ENCODE measurements at places on chromosomes 1 and 21.

DNA sequence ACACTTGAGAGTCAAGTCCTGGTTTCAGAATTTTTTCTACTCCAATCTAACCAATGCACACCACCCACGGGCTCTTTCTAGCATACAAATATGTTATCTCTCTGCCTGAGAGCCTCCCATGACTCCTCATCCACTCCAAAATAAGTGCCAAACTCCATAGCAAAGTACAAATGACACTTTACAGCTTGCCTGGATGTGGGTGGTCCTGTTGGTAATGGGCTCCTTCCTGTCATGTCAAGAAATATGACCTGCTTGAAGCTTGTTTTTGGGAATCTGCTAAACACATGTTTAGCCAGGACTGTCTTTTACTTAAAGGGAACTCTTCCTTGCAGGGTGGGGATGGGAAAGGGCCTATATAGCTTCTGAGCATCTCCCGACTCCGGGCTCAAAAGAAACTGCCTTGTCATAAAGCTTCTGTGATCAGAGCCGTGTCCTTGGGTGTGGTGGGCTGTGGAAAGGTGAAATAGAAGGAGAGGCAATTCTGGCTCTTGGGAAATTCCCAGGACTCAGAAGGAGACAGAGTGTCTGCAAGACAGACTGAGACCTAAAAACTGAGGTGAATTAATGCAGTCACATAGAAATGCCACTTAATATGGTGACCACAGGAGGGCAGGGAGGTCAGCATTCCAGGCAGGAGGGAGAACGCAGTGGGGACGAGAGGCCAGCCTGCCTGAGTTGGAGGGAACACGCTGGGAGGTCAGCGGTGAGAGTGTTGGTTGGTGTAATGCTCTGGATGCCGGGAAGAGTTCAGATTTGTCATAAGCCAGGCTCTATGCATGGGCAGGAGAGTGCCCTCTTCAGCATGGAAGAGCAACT is 6.1 kb upstream of the IGFN1 start:
- no peak for DNase-seq

DNA sequence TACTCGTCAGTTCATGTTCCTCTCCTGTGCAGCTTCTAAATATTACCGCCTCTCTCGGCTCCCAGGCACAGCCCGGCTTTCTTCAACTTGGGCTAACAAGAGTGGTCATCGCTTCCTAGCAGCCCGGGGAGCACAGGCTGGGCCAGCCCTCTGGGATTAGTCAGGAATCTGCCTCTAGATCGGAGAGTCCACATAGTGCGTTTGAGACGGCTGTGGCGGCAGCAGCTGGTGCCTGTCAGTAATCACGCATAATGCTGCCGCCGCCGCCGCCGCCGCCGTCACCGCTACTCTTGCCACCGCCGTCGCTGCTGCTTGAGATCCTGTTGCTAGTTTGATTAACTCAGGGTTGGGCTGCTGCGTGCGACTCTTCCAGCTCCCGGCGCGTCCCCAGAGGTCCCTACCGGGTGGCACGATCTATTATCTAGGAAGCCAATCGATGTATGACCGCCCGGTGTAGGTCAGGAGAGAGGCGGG is at the start of gene RXRG:
TSS of gene RXRG (minus strand) at position 230 of the 474 bp plus-strand sequence. CDS start 233 bp downstream, outside the sequence.
- no peak for DNase-seq

DNA sequence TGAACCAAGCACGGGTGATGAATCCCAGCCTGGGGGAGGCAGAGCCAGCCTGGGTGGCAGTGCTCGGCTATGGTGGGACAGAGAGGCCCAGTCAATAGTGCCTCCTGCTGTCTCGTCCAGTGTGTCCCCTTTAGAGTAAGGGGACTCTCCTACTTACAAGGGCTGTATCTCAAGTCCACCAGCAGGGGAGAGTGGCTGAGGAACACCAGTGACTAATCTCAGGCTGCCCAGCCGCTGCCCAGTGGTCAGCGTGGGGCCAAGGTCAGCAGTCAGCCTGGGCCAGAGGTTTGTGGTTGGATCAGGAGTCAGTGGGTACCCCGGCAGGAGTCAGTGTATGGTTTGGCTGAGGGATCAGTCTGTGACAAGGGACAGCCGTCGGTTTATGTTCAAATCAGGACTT is 109.2 kb upstream of the RUNX3 start:
- DNase-seq: no peak

GRCh38 chr1:61620536-61620935 is 104.4 kb downstream of the TM2D1 start:
- no peak for DNase-seq

DNA sequence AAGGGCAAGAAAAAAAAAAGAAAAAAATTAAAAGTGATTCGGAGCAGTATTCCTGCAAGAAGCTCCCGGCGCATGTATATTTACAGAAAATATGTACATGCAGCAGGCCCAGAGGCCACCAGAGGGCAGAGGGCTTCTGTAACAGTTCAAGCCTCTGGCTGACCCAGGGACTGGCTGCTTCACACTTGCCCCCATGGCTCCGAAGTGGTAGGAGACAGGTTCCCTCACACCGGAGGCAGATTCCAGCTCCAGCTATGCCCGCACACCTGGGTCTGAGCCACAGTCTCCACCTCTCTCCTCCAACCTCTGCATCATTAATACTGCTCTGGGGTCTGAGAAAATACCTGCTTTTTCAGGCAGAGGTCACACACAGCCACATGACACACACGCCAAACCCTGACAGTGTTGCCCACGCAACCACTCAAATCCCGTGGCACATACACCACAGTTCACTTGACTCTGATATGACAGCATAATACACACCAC is 2.2 kb upstream of the ARHGAP30 start:
- DNase-seq: no peak

DNA sequence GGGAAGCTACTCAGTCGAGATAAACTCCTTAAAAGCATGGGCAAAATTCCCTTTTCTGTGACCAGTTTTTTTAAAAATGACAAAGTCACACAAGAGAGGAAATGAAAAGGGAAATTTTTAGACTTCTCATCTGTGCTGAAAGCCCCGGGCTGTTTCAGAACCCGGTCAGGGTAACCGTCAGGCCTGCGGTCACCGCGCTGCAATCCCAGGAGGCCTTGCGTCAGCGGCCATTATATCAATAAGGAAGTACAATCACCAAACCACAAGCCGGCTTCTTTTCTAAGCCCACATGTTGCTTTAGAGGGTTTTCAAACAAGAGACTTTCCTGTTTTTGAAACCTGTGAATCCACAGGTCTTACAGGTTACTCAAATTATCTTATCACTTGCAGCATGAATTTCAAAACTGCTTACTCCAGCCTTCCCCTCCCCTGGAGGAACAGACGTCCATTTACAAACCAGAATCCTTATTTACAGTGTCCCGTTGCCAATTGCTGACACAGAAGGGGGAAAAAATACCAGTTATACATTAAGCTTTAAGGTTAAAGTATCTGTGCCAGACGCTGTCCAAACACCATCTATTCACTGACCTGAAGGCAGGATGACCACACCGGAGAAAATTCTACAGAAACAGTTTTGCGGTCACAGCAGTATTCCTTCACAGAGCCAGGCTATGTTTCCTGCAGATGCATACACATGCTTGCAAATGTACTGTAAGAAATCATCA is 165.3 kb downstream of the TOMM20 start:
- peak; percentile 83 for DNase-seq

- DNase-seq: no peak
Measured at GRCh38 chr1:160606611-160607010, 27.3 kb upstream of the CD84 start.

GRCh38 chr1:182406012-182406411 is 5.5 kb upstream of the TEDDM1 start:
- DNase-seq: no peak

DNA sequence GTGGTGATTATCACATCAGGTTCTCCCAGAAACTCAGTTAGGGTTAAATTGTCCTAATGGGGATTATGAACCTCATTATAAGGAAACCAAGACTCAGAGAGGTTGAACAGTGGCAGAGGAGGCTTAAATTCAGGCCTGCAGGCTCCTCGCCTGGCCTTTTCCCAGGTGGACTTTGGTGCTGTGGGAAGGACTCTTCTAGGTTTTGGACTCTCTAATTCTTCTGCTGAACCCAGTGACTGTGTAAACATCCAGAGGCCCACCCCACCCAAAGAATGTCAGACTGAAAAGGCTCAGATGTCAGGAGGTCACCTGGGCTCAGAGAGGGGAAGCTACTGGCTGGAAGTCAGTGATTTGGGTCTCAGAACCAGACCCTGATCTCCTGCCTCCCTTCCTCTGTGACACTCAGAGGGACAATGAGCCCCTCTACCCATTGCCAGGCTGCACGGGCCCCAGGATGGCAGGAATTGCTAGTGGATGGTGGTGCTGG is 2.5 kb downstream of the ZNF362 start:
- no peak for DNase-seq

DNA sequence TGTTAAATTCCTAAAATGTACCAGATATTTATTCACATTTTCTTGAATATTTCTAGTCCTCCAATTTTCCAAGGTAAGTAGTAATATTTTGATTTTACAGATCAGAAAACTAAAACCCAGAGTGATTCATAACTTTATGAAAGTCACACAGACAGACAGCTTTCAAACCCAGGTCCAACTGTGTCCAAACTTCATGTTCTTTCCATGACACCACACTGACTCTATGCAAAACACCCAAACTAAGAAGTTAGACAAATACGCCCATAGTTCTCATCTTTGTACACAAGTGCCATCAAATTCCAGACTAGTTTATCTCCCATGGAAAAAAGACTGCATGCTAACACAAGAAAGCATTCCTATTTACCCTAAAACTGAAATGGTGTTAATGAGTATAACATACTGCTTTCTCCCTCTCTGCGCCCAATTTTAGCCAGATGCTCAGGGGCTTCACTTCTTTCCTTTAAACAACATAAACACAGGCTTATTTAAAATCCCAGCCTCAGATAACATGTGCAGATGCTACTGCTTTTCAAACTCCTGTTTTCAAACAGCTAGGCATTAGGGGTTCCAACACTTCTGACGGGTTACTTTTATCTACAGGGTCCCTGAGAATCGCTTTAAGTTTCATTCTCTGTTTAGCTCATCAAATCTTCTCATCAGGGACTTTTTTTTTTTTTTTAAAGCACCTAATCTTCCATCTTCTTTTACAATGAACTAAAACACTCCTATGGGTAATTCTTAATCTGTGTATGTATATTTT is 44.6 kb downstream of the WASF2 start:
- no peak for DNase-seq

GRCh38 chr1:24103879-24104278 is 8.1 kb downstream of the MYOM3 start:
- DNase-seq: no peak

- DNase-seq: no peak
Measured at GRCh38 chr1:26862781-26863684, at the start of gene SFN. Gene SFN (plus strand): TSS chr1:26863149. CDS start chr1:26863213, 64 bp downstream.

GRCh38 chr1:53163291-53163768 is 20.9 kb upstream of the SLC1A7 start:
- no peak for DNase-seq

DNA sequence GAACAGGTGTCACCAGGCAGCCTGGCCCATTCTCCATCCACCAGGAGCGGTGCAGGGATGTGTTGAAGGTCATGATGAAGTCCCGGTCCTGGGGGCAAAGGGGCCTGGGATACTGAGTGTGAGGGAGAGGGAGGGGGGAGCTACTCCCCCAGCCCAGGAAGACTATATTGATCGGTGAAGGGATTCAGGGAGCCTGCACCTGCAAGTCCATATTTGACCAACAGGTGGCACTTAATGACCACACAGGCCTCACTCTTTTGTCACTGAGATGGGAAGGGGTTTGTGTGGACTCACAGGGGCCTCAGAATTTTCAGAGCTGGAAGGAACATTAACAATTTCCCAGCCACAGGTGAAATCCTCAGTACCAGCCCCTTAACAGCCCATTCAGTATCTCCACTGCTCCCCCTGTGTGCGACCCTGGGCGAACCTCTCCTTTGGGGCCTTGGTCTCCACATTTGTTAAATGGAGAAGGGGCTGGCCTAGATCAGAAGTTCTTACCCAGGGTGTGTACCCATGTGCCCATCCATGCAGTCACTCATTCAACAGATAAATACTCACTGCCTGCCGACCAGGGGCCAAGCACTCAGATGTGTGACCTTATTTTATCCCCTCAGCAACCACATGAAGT is 55.6 kb downstream of the NKAIN1 start:
- no peak for DNase-seq

GRCh38 chr1:62381831-62382657 is 54.8 kb upstream of the USP1 start:
- DNase-seq: no peak

DNA sequence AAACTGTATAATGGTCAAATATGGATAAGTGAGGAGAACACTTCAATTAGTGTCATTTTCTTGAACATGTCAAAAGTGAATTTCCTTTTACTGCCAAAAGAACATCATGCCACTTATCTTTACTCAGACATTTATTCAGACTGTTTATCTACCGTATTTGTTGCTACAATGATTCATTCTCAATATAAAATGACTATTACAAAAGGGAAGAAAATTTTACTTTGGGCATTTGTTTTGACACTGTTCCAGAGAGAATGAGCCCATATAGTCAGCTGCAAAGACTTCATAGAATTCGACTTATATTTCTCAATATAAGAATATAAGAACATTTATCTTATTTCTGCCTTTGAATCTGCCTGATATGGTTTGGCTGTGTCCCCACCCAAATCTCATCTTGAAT is 1699.1 kb downstream of the BRINP3 start:
- DNase-seq: no peak

DNA sequence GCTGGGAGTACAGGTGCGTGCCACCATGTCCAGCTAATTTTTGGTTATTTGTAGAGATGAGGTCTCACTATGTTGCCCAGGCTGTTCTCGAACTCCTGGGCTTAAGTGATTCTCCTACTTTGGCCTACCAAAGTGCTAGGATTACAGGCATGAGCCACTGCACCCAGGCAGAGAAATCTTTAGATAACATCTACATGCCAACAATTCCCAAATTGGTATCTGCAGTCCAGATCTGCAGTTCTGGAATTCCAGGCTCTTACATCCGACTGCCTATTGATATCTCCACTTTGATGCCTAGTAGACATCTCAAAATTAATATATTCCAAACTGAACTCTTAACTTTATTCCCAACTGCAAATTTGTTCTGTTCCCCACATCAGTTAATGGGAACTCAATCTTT is 23.3 kb downstream of the INAVA start:
- DNase-seq: no peak

- DNase-seq: no peak
Measured at GRCh38 chr1:17523321-17524041, 16.0 kb upstream of the ARHGEF10L start.

DNA sequence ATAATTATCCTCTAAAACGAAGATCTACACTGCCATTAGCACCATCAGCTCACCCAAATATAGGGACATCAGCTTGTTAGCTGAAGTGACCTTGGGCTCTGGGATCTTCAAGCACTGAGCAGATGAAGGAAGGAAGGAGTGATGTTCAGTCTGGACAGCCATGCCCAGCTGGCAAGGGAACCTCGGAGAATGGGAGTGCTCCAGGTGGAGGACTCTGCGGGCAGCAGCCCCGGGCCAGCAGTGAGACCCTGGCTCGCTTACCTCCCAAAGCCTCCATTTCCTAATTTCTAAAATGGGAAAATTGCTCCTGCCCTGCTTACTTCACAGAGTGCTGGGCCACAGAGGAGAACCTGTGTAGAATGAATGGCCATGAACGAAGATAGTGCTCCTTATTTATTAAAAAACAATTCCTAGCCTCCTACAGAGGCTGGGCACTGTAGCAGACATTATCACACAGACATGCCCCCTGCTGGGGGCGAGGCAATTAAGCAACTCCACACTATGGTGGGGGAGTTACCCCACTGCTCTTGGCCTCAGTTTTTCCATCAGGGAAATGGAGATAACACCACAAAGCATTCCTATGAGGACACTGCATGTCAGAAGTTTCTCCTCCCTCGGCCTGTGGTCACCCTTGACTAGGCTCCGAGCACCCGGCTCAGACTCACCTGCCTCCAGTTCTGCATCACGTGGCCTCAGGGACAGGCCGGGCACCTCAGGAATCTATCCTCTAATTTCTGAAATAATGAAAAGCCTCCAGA is 117.6 kb downstream of the KCNN3 start:
- DNase-seq: no peak

GRCh38 chr1:94739521-94740061 is 80.6 kb upstream of the SLC44A3 start:
- no peak for DNase-seq

All from activated gamma-delta T cell (primary cell).